ENCODE measurements at places on chromosomes 4 and X. TPM values are rescaled to one million over a fixed set of nuclear protein-coding genes. Genes with fewer than 3 reads are reported as not detected.
A peak's percentile ranks its signal among the peaks of the same experiment; 100 is the strongest.

Gene BRS3
- not detected for total RNA-seq

DNA sequence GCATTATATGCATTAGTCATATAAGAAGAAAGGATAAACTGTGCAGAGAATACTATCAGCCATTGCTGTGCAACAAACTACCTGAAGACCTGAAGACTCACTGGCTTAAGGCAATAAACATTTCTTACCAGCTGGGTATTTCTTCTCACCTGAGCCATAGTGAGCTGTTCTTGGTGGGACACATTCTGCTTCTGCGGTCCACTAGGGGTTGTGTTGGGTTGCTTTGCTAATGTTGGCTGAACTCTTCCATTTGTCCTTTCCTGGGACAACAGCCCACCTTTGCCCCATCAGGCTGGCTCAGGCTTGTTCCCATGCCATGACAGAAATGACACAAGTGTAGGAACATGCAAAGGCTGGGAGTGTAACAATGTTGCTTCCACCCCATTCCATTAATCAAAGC, 388.6 kb downstream of the PCDH7 start:
- peaks cover 34% of the 10 kb centered on the region for H3K4me1 ChIP-seq
- peak overlapping the region; percentile 9 for H3K27ac ChIP-seq
- no peaks in the 10 kb centered on the region for H3K36me3 ChIP-seq

DNA sequence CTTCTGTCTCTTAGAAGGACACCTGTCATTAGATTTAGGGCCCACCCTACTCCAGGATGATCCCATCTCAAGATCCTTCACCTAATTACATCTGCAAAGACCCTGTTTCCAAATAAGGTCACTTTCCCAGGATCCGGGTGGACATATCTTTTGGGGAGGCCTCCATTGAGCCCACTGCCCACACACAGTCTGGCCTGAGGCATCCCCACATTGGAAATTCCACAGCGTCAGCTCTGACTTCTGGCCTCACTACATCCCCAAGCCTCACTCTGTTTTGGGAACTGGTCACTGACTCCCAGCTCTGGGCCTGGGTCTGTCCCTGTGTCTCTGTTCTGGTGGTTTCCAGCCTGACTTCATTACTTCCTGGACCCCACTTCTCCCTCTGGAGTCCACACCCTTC, 285.5 kb downstream of the CRLF2 start:
- H3K27me3 ChIP-seq, result no peaks in the 10 kb centered on the region
- DNase-seq, result no peak
- H3K36me3 ChIP-seq, result no peaks in the 10 kb centered on the region
- no peak overlapping the region for H3K27ac ChIP-seq

Gene CYBB
- not detected for total RNA-seq

Gene OPRPN
- not detected for total RNA-seq

Gene SCARB2
- total RNA-seq, result 155 TPM

DNA sequence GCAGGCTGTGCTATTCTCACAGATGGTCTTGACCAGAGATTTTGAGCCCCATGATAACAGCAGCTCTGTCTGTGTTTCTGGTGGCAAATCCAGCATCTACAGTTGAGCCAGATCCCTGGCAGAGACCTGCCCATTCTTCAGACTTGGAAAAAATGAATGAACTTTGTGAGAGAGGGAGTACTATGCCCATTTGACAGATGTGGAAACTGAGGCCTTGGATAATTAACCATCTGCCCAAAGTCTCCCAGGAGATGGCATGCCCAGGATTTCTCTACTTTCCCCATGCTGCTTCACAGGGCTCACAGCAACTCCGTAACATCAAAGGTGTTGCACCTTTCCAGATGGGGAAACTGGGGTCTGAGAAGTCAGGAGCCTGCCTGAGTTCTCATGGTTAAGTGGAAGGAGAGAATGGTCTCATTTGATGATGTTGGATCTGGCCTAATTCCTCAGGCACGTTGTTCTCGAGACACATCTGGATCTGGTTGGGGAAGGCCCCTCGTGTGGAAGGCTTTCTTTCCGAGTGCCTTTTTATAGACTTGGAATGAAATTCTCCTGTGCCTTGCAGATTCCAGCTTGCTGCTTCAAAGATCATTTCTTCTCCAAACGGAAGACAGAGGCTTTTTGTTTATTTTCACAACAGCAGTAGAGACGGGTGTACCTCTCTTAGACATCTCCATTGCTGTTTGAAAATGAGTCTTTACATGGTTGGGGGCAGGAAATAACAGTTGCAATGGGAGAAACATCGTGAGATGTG, 73.3 kb upstream of the STX18 start:
- no peak overlapping the region for H3K27ac ChIP-seq
- peaks cover 1% of the 10 kb centered on the region for H3K27me3 ChIP-seq
- no peak overlapping the region for H3K4me3 ChIP-seq
- H3K4me1 ChIP-seq, result peaks cover 3% of the 10 kb centered on the region

Gene GPR50
- total RNA-seq, result not detected

Gene ZAR1
- total RNA-seq, result not detected

DNA sequence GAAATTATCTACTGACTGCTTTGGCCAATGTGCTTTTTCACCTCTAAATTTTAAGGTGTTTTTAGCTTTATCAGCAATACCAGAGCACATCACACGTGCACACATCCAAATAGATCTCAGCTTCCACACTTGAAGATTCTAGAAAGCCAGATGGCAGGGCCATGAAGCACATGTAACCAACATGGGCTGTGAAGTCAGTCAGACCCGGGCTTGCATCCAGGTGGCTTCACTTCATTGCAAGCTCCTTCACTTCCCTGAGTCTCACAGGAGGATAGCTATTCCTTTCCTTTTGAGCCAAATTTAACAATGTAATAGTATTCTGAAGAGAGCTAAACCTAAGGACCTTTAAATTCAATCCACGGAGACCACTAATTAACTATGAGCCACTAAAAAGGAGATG, 86.5 kb downstream of the SH3RF1 start:
- H3K4me1 ChIP-seq, result peaks cover 43% of the 10 kb centered on the region
- H3K36me3 ChIP-seq, result no peaks in the 10 kb centered on the region
- no peaks in the 10 kb centered on the region for H3K27me3 ChIP-seq
- no peak overlapping the region for H3K27ac ChIP-seq

GRCh38 chr4:24770667-24771066, 24.7 kb upstream of the SOD3 start:
- H3K4me1 ChIP-seq, result peaks cover 18% of the 10 kb centered on the region
- H3K36me3 ChIP-seq, result no peaks in the 10 kb centered on the region
- no peaks in the 10 kb centered on the region for H3K27me3 ChIP-seq
- DNase-seq, result no peak

DNA sequence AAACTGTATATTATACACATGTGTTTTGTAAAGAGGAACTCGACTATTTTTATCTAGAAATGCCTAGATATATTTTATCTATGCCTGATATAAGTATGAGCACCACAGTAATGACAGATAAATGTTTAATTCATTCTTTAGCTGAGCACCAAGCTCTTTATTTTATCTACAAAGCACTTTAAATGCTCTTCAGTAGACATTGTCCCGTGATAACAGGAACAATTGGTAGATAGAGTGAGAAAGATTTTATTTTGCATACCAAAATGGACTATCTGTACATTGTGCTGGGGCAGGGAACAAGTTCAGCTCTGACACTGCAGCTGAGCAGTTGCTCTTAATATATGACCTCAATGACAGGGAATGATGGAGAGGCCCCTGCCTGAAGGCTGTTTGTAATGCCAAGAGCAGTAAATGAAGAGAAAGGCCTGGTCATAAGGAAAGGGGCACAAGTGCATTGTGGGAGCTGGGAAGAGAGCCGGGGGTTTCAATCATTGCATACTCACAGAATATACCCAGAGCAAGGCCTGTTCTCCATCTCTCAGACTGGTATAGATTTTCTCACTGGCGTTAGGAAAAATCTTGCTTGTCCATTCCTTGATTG, 57.3 kb downstream of the SEPTIN11 start:
- H3K27ac ChIP-seq, result peak overlapping the region; percentile 90
- H3K36me3 ChIP-seq, result peaks cover 57% of the 10 kb centered on the region
- DNase-seq, result no peak
- peaks cover 95% of the 10 kb centered on the region for H3K4me1 ChIP-seq

DNA sequence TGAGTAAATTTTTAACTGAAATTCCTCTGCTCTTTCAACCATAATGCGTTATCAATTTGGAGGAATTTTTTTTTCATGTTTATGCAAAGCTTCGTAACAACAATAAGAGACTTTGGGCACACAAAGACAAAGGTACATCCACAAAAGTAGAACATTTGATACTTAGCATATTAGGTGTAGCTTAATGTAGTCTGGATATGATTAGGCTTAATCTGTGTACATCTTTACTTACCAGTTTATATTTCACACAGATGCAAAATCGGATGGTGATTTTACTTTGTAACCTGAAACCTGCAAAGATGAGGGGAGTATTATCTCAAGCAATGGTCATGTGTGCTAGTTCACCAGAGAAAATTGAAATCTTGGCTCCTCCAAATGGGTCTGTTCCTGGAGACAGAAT, 20.3 kb downstream of the AIMP1 start:
- peaks cover 47% of the 10 kb centered on the region for H3K36me3 ChIP-seq
- no peak for DNase-seq
- peaks cover 8% of the 10 kb centered on the region for H3K4me1 ChIP-seq
- H3K27ac ChIP-seq, result no peak overlapping the region
- no peak overlapping the region for H3K4me3 ChIP-seq
- H3K27me3 ChIP-seq, result no peaks in the 10 kb centered on the region

GRCh38 chr4:71151054-71151453, 157.6 kb downstream of the DCK start:
- no peak overlapping the region for H3K27ac ChIP-seq
- no peak for DNase-seq
- no peak overlapping the region for H3K4me3 ChIP-seq

GRCh38 chr4:121801715-121802075, 572 bp downstream of the EXOSC9 start:
- H3K36me3 ChIP-seq, result peaks cover 6% of the 10 kb centered on the region

DNA sequence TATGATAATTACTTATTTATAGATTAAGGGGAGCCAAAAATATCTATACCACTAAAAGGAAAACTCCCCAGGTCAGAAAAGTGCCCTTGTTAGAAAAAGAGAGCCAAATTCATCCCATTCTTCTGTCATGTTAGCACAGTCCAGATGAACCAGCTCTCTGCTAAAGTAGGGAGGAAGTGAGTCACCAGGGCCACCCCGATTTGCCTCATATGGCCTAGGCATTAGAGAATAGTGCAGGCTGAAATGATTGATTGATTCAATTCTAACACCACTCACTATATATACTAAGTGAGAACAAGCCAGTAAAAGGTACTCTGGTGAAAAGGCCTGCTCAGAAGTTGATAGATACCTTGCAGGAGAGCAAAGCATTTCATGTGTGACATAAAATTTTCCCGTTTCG, 94.5 kb downstream of the SRPX start:
- H3K36me3 ChIP-seq, result no peaks in the 10 kb centered on the region
- no peaks in the 10 kb centered on the region for H3K4me1 ChIP-seq
- DNase-seq, result no peak
- H3K4me3 ChIP-seq, result no peak overlapping the region

GRCh38 chrX:67700602-67701001, 156.8 kb downstream of the AR start:
- no peak overlapping the region for H3K4me3 ChIP-seq
- H3K36me3 ChIP-seq, result peaks cover 3% of the 10 kb centered on the region
- DNase-seq, result no peak
- H3K27ac ChIP-seq, result no peak overlapping the region
